ENCODE measurements at places on chromosomes 4 and X.

GRCh38 chr4:153735906-153736461 is 23.8 kb downstream of the RNF175 start:
- no peak for DNase-seq

DNA sequence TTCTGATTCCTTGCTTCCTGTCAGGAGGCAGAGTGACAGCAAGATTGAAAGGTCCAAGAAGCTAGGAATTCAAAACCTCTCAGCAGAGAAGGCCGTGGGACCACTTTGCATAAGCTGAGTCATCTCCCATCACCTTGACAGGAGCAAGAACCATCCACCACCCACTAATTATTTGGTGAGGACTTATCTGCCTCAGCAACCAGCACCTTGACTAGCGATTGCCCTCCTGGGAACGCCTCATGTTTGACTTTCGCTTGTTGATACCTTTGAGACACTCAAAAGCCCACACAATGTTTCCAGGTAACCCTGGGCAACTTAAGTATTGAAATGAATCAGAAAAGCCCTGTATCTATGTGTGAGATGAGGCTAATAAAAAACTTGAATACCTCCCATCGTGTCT is 233.5 kb upstream of the GYPA start:
- DNase-seq = no peak

DNA sequence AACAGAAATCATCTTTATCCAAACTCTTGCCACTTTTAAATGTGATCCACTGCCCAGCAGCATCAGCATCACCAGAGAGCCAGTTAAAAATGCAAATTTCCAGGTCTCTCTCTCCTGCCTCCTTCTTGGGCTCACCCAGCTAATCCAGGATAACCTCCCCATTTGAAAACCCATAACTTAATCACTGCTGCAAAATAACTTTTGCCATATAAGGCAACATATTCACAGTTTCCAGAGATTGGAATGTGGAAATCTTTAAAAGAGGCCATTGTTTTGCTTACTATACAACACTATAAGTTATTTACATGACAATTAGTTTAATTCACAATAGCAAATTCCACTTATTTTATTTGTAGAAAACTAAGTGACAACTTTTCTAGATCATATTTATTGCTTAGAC is 4.8 kb upstream of the EXOSC9 start:
- no peak for DNase-seq

DNA sequence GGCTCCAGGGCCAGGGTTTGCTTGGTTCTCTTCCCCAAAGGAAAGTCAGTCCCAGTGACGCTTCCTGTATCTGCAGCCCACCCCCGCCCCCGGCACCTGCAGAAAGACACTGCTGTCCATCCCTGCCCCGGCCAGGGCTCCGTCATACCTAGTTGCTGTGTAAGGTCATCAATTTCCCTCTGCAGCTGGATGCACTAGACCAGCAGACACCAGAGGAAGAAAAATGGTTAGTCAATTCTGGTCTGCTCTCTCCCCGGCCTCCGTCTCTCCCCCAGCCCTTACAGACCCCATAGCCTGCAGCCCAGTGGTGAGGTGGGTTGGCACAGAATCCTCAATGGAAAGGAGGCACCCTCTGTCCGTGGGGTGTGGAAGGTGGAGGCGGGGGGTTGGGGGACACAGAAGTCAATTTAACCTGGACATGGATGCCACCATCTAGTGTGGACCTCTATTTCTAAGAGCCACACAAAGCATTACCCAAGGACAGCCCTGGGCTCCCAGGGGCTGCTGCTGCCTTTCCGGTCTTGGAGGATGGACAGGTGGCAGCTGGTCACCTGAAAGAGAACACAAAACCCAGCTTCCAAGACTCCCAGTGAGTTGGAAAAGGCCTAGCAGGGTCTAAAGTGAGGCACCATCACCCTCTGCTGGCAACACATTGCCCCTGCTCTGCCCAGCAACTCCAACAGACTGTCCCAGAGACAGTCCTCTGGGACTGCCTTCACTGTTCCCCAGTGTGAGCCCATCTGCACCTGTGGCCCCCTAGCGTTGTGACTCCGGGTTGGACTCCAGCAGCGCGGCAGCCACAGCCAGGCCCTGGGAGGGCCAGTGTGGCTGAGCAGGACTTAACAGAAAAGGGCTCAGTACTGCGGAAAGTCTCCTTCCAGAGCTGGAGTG is 40.2 kb upstream of the NHSL2 start:
- no peak for DNase-seq

DNA sequence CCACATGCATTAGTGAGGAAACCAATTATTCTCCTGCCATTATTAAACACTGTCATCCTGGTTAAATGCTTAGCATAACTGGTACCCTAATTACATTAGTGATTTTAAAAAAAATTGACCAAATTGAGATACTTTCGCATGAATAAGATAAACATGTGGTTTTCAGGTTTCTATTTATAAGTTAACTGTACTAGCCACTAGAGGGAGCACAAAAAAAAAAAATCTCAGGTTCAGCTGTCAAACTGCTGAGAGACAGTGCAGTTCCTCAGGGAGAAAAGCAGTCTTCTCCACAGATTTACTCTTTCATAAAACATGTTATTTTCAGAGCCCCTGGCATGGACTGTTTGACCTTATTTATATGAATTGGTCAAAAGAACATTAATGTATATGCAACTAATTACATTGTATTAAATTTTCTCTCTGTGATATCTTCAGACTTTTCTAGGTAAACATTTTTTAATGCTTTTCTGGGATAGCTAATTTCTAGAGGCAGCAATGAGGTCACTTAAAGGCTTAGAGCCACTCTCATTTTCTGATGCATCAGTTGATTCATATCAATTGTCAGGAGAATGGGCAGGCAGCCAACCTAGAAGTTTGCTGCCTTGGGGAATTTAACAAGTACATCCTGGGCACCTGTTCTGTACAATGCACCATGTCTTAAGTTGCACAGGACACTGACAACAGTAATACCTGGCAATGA is 167.5 kb downstream of the CDS1 start:
- DNase-seq = peak; percentile 14

GRCh38 chr4:165355900-165356300 is 22.9 kb upstream of the CPE start:
- DNase-seq = no peak

GRCh38 chr4:168021666-168022065 is 70.7 kb upstream of the ANXA10 start:
- DNase-seq = no peak

DNA sequence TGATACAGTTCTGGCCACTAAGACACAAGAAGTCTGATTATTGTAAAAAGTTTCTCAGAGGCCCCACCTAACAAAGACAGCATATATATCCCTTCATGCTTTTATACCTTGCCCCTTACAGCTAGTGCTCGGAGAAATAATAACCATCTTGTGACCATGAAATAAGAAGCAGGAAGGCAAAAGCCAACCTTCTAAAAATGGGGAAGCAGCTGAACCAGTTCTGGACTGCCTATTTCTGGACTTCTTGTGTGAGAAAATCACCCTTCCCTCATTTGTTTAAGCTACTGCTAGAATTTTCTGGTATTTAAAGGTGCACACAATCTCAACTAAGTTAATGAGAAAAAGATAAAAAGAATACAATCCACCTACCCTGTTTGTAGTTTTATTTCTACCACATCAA is 87.5 kb downstream of the CNOT6L start:
- no peak for DNase-seq

GRCh38 chrX:50798783-50799182 is 15.2 kb downstream of the SHROOM4 start:
- DNase-seq = no peak

GRCh38 chr4:15034071-15034764 is 31.9 kb downstream of the CPEB2 start:
- no peak for DNase-seq

DNA sequence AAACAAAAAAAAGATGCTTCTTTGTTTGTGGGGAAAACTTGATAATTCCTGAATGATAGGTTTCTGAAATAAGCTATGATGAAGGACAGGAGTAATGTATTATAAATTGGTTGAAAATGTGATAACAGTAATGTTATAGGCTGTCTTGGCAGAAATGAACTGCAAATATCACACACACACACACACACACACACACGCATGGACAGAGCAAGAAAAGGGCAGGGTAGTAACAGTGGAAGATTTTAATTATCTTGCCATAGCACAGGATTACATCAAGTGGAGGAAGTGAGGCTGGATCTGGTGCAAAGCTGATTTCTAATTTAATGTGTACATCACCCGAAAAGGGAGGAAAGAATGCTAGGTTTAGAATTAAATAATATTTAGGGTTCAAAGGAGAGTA is 97.5 kb upstream of the CXXC4 start:
- no peak for DNase-seq

DNA sequence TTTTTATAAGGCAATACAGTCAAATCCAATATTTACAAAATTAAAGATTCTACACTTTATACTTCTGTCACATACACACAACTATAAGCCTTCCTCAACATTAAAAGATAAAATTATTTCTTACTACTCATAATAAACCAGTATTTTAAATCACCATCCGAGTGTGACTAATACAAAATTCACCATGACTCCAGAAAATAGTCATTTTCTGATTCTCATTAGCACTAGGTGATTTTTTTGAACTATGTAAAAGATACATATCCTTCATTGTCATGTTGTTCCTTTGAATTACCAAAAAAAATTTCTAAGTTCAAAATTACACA is 646 bp upstream of the SLC7A11 start:
- no peak for DNase-seq

DNA sequence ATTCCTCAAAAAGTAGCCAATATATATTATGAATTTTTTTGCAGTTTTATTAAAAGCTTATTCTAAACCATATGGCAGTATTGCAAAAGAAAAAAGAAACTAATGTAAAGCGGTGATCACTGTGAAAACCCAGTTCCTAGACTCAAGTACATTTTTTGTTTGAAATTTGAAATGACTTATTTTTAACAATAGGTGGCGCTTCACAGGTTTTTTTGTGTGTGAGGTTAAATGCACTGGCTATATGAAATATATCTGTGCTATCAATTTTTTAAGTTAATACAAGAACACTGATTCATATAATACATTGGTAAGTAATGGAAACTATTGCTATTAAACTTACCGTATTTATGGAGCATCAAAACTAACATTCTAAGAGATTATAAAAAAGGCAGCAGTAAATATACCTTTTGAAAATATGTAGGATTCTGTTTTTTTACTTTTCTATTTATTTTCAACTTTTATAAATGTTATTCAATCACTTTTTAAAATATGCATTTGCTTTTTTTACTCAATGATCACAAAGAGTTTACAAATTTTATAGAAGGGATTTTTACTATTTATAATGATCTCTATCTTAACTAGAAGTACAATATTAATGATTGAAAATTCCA is 5.6 kb upstream of the SPRY1 start:
- DNase-seq = no peak

GRCh38 chr4:187274153-187274552 is 550.5 kb upstream of the FAT1 start:
- no peak for DNase-seq

GRCh38 chrX:22033818-22034217 is 1.7 kb downstream of the PHEX start:
- no peak for DNase-seq

DNA sequence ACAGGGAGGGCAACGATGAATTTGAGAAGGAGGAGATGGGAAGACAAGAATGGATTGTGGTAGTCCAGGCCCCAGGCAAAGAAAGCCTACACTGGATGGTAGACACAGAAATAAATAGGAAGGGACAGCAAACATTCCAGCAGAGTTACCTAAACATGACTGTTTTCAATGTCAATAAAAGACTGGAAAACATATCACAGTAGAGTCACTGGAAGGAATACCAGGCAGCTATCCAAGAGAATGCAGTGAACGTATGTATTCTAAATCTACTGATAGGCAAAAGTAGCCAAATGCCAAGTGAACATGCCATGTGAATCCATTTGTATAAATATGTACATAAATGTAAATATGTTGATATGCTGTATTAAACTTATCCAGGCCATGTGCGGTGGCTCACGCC is 183.0 kb downstream of the PALLD start:
- DNase-seq = no peak

GRCh38 chrX:8341814-8342590 is 122.6 kb upstream of the VCX3B start:
- DNase-seq = no peak

DNA sequence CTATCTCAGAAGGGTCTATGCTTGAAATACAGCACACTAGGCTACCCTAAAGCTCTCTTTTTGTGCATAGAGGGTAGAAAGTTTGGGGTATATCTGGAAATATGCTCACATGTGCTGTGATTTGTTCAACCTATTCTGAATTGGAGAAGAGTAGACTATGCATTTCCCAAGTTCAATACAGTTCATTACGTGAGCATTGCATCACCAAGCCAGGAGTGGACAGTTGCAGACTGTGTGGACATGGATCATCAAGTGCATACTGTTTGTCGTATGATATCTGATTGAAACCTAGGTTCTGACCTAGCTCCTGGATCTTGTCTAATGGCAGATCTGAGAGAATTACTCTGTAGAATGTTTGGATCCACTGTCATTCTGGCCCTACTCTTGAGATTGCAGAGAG is 161.1 kb downstream of the FRAS1 start:
- DNase-seq = no peak

- no peak for DNase-seq
Observed at GRCh38 chr4:181656748-181657147, 586.5 kb upstream of the TENM3 start.

- no peak for DNase-seq
Observed at GRCh38 chr4:185122681-185123345, 20.3 kb upstream of the SLC25A4 start.

DNA sequence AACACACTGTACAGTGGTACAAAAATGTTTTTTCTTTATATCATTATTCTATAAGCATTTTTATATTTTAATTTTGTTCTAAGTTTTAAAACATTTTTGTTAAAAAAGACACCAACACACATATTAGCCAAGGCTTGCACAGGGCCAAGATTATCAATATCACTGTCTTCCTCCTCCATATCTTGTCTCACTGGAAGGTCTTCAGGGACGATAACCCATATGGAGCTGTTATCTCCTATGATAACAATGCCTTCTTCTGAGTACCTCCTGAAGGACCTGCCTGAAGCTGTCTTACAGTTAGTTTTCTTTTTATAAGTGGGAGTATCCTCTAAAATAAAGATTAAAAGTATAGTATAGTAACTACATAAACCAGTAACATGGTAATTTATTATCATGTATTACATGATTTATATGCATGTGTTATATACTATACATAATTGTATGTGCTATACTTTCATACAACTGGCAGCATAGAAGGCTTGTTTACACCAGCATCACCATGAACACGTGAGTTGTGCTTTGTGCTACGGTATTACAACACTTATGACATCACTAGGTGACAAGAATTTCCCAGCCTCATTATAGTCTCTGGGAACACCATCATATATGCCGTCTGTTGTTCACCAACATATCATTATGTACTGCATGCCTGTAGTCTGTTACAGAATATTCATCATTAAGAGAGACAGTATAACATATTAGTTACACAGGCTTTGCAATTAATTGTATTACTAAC is 90.7 kb downstream of the WDFY3 start:
- DNase-seq = no peak
